ENCODE measurements at places on chromosomes 13 and 19.
A peak's percentile ranks its signal among the peaks of the same experiment; 100 is the strongest.

DNA sequence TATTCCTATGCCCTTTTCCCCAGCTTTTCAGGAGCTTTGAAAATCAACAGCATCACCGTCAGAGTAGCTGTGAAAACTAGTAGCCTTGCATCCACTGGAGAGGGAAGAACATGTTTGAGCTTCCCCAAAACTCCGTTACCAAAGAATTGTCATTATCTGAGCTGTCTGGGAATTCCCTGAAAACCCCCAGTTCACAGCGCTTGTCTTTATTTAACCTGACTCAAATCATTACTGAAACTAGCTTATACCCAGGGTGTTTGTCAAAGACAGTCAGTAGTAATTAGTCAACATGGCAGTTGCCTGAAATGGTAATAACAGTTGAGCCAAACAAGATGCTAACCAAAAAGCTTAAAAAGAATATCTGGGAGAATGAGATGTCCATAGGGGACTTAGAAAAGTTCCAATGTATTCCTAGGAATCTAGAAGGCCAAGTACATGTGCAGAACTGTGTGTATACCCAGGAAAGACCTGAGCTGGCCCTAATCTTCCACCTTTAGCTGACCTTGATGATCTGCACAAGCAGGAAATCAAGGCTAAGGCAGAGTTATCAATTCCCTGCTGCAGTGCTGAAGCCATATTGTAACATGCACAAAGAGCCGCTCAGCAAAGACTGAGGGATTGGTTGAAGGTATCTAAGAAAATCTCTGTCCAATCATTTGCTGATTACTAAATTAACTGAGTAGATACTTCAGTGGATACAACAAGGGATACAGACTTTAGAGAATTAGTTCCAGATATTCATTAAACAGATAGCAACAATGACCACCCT is 130.8 kb downstream of the KL start:
- DNase-seq = no peak

DNA sequence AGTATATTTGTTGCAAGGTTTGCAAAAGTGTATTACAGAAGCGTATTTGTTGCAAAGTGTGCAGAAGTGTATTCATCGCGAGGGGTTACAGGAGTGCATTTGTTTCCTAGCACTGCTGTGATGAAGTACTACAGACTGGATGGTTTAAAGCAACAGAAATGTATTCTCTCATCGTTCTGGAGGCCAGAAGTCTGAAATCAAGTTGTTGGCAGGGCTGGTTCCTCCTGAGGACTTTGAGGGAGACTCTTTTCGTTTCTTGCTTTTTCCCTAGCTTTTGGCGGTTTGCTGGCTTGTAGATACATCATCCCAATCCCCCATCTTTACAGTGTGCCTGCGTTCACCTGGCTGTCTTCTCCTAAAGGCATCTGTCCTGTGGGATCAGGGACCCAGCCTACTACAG is 127.9 kb upstream of the USP29 start:
- no peak for DNase-seq

DNA sequence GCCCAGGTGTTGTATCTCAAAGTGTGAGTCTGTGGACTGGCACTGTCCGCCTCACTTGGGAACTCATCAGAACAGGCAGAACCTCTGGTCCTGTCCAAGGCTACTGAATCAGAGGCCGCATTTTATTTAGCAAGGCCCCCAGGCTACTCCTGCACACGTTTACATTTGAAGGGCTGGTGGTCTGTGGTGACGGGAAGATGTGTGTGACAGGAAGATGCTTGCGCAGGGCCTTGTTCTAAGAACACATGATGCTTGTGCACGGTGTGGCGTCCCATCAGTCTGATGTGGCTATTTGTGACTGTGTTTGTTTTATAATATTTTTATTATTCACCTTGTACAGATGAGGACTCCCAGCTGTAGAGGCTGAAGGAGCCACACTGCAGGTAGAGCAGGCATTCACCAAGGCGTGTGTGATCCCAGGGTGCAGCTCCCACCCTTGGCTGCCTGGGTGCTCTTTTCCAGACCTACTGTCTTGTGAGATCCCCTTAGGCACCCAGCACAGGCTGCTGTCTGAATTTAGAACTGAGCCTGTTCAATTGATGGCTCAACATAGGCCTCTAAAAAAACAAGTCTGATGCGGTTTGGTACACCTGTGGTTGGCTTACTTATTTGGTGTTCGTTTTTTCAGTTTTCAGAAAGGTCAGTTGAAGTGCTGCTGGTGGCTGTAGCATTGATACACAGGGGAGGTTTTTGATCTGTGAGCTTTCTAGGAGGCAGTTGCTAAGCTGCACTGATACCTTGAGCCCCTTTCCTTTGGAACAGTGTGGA is 3.1 kb downstream of the SLC25A15 start:
- DNase-seq = no peak

- peak; percentile 9 for DNase-seq
Observed at GRCh38 chr13:98325724-98326123, 148.7 kb upstream of the RNF113B start.

GRCh38 chr19:8504919-8505318 is 2.5 kb upstream of the PRAM1 start:
- DNase-seq = no peak

GRCh38 chr13:41658057-41658661 is 200.8 kb downstream of the RGCC start:
- no peak for DNase-seq
